GM04504 (cell line): ENCODE measurements at places on chromosomes 3 and 15.

DNA sequence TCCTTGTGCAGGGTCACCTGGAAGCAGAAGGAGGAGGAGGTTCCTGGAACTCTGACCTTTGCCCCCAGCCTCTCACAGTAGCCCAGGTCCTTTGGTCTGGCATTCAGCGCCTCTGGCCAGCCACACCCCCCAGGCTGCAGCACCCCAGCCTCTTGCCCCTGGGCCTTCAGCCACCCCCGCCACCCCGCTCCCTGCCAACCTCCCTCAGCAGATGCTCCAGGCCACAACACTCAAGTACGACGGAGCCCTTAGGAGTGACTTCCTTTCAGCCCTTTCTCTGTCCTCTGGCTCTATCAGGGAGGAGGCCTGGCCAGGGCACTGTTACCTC, 45.2 kb downstream of the GRIP2 start:
- no peak for DNase-seq

DNA sequence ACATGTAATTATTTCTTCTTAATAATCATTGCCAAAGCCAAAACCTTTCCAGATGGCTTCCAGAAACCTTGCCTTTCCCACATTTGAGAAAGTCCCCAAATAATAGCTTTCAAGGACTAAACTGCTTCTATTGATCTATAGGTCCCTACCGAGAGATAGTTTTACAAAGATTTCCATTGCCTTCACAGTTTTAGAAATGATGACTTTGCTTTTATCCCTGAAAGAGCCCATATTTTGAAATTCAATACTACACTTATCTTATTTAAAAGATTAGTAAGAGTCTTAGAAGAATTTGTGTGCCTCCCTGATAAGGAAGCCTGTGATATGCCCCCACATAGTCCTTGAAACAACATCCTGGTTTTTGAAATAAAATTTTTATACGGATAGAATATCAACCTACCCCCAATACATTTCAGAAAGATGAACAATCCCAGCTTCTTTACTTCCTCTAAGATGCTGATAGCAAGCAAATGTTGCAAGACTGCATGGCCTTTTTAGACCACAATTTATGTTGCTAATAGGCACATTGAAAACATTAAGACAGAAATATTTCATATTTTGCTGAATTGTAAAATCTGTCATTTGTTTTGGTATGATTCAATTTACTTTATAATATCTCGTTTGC, 146.3 kb downstream of the TMCO5A start:
- no peak for DNase-seq

- no peak for DNase-seq
Measured at GRCh38 chr15:46080016-46080415, 445.2 kb downstream of the SQOR start.

DNA sequence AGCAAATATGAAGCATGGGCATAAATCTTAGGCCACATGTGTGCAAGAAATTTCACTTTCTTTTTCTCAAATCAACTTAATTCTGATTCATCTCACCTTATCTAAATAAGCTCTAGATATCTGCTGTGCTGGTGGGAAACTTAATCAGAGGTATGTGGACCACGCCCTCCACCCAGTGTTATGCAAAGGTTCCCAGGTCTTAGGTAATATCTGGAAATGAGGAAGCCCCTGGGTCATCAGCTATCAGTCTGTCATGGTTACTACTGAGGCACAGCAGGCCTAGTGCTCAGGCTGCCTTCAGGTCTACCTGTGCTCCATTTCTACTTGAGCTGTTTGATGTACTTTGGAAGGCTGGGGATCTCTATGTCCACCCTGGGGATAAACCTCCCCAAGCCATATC, 134.4 kb upstream of the KCNH8 start:
- no peak for DNase-seq

GRCh38 chr15:68318008-68318835, 40.7 kb downstream of the FEM1B start:
- no peak for DNase-seq

- no peak for DNase-seq
Measured at GRCh38 chr3:65481085-65481484, 557.6 kb downstream of the MAGI1 start.

- no peak for DNase-seq
Measured at GRCh38 chr15:40106203-40107161, 2.2 kb downstream of the BMF start.

DNA sequence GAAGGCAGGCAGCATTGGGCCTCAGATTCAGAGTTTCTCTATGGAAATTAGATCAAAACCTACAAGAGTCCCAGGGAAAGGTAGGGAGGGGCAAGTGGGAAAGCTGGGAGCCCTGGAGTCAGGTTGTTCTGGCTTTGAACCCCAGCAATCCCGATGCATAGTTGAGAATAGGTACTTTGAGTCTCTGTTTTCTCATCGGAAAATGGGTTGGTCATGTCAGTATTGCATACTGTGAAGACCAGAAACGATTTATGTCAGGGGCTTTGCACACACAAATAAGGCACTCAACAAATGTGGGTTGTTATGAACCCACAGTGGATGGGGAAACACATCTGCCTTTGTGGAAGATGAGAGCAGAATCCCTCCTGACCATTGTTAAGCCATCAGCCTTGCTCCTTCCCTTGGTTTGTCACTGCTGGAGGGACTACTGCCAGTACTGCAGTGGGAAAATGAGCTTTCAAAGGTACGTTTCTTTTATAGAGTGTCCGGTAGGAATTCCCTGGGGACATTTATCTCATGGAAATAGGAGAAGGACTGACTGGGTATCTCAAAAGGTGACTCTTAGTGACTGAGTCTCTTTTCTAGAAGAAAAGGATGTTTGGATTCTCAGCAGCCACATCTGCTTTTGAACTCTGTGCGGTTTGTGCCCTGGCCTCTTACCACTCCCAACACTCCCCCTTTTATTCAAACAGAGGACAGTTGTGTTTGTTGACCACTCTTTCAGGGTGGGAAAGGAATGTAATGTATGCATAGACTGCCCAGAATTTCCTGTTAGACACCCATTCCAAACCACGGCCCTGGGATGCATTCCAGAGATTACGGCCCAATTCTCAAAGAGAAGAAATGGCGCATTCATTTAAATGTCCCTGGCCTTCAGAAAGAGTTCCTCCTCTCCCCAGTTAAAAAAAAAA, 54.6 kb upstream of the VILL start:
- peak; percentile 93 for DNase-seq

DNA sequence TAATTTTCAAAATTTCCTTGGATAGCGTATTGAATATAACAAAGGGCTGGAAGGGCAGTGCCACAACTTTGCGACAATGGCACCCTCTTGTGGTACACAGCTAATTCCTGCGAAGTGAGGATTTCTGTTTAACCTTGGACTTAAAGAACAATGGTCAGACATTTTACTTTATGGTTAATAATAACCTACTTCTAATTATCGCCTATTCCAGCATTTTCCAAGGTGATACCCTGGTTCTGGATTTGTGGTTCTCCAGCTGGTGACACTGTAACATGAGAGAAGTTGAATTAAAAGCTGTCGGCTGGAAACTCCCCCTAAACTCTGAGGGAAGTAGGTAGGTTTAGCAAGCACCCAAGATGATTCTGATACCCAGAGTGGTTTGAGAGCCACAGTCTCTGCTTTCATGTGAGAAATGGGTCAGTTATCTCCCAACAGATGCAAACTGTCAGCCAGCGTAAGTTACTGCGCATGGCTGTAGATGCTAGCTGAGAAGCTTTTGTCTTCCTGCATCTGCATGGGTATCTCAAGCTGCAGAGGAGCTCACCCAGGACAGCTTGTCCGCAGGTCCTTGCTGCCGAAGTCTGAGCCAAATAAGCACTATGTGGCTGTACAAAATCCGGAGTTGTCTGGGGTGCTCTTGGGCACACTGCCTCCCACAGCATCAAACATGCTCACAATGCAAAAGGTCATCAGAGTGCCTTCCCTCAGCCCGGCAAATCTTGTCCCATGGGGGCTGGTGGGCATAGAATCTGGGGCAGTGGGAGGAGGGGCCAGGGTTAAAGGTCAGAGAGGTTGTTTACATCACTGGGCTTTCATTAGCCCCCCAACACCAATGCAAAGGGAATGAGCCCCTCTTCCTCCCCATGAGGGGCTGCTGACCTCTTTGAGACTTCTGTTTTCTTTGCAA, 6.6 kb upstream of the CHSY1 start:
- DNase-seq, result no peak

- no peak for DNase-seq
Measured at GRCh38 chr15:58137686-58138085, 495 bp upstream of the AQP9 start.

DNA sequence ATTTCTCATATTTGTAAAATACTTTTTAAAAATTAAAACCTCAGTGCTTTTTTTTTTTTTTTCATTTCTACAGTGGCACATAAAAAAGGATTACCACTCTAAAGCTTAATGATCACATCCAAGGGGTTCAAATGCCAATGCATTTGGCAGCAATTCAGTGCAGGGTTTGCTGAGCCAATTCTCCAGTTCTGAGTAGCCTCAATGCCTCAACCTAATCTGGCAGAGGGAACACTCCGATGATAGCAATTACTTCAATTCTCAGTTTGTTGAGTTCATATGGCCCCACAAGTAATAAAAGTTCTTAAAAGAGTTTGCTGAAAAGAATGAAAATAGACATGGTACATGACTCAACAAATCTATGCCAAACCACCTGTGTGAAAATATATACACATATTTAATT, 79.3 kb upstream of the RBMS3 start:
- no peak for DNase-seq

DNA sequence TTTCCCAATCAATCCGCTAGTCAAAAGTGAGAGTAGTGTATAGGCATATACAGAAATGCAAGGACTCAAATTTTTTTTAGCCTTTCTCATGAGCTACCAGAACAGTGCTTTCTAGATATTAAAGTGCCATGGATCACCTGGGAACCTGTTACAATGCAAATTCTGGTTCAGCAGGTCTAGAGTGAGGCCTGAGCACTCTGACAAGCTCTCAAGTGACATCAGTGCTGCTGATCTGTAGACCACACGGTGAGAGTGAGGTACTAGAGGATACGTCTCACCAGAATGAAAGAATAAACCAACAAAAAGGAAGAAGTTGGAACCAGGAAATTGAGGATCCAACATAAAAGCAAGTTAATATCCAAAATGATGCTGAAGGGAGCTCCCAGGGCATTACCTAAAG, 16.0 kb upstream of the PLA2G4D start:
- DNase-seq, result no peak
